ENCODE measurements at places on chromosomes 11 and 22. TPM values are rescaled to one million over a fixed set of nuclear protein-coding genes. Genes with fewer than 3 reads are reported as not detected.

- DNase-seq, result no peak
Observed at GRCh38 chr11:106072804-106073203, 4.3 kb downstream of the KBTBD3 start.

APOBEC3H gene
- total RNA-seq, result not detected

DNA sequence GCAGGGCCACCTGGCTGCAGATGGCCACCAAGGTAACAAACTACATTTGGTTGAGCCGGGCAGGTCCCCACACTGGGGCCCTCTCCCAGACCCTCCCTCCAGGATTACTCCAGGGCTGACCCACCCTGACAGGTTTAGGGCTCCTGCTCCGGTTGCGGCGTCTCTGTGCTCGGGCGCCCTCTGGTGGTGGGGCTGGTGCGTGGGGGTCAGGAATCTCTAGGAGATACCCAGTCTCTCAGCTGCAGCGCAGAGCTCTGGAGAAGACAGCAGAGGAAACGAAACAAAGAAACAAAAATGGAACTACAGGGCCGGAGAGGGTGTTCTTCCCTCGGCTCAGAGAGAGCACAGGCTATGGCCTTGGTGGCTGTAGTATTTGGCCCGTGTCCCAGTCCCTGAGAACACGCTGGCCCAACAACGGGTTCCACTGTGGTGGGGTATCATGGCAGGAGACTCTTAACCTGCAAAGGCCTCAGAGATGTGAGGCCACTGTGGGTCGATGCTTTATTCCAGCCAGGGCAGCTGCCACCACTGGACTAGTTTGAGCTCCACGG is 2.4 kb downstream of the C11orf96 start:
- DNase-seq, result no peak

KDM4E gene
- not detected for total RNA-seq

GRCh38 chr11:10522921-10523320 is 18.1 kb downstream of the RNF141 start:
- no peak for DNase-seq

GRCh38 chr11:45384711-45385241 is 98.6 kb upstream of the SYT13 start:
- no peak for DNase-seq

DNA sequence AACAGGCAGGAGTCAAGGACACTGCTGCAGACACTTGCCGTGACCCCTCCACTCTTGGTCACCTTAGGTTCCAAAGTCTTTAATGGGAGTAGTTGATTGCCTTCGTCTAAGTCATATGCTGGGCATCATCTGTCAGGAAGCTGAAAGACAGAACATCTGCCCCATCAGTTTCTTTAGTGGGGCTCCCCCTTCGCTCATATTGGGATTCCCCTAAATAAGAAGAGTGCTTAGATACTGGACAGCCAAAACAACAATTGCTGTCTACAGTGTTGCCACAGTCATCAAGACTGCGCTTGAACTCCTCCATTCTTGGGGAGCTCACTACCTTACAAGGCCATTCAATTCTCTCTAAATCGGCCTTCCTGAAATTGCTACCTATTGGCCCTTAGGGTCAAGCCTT is 58.5 kb downstream of the UBASH3B start:
- no peak for DNase-seq

DNA sequence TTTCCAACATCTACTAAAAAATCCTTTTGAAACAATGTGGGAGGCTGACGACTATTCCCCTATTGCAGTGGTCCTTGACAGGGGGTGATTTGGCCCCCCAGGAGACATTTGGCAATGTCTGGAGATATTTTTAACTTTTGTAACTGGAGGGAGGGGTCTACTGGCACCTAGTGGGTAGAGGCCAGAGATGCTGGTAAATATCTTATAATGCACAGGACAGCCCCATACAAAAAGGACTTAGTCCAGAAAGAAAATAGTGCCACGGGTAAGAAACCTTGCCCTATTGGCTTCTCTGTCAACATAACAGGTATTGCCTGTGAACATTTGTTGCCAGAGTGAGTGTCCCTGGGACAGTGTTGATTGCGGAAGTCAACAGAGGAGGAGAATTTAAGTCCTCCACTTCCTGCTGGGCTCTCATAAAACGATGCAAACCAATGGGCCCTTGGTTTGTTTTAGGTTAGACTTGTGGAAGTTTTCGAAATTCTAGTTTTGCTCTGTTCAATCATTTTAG is 101.6 kb downstream of the MAML2 start:
- no peak for DNase-seq

- no peak for DNase-seq
Observed at GRCh38 chr11:27464289-27464696, 8.3 kb downstream of the LGR4 start.

- DNase-seq, result no peak
Observed at GRCh38 chr11:61994981-61995380, 27.5 kb upstream of the FTH1 start.

DNA sequence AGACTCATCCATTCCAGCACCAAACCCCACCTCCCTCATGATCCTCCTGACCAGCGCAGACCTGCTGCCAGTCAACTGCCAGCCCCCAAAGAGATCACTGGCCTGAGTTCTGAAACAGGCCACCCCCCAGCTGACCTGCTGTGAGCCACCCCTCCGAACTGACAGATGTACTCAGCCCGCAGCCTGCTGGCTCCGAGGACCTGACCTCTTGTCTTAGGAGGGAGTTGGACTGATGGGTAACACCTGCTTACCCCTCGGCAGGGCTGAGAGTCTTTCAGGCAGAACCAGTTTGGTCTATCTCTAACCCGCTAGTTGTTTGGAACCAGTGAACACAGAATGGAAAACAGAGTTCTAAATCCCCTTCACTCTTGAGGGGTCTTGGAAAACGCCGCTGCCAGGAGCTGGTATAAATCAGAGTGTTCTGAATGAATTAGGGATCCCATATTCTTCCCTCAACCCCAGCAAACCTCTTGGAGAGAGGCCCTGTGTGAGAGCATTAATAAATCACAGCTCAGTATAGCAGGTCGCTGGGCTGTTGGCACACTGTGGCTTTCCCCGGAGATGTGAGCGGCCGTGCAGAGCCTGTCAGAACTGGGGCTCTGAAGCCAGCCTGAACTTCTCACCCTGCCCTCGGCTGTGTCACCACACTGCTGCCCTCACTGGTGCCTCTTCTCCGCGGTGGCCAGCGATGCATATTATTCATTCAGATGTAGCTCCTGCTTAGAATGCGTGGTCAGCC is 165.1 kb upstream of the NCAM1 start:
- DNase-seq, result no peak

DCPS gene
- 15.3 TPM for total RNA-seq

GRCh38 chr11:75365711-75366181 is 14.3 kb upstream of the ARRB1 start:
- DNase-seq, result no peak

GRCh38 chr11:131966667-131967066 is 596.3 kb downstream of the NTM start:
- no peak for DNase-seq

- DNase-seq, result no peak
Observed at GRCh38 chr11:29256580-29256979, 760.2 kb downstream of the KCNA4 start.

PAMR1 gene
- total RNA-seq, result 1.3 TPM

GRCh38 chr11:27296497-27296896 is 66.5 kb downstream of the CCDC34 start:
- DNase-seq, result no peak

SCUBE1 gene
- 4.0 TPM for total RNA-seq

- no peak for DNase-seq
Observed at GRCh38 chr11:30810116-30810515, 224.0 kb upstream of the MPPED2 start.

- DNase-seq, result no peak
Observed at GRCh38 chr11:57477507-57478189, 17.3 kb downstream of the RTN4RL2 start.

ANGPTL5 gene
- total RNA-seq, result 0.29 TPM

GRCh38 chr22:27100789-27101188 is 443.4 kb downstream of the MIAT start:
- DNase-seq, result no peak

MEI1 gene
- total RNA-seq, result 1.3 TPM

ELMOD1 gene
- total RNA-seq, result not detected

DNA sequence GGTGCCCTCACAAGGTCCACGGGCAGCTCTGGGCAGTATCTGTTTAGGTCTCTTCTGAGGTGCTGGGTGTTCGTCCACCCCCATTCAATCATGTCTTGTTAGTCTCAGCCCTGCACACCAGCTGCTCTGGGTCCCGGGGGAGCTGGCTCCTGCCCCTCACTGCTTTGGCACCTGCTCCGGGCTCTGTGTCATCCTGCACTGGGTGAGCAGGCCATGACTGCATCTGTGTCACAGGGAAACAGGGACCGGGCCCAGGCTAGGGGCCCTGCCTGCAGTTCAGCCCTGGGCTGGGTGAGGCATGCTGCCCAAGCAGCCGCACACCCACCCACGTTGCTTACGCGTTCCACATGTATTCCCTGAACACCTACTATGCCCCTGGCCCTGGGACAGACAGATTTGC is 43.9 kb downstream of the ELFN2 start:
- DNase-seq, result no peak

DNA sequence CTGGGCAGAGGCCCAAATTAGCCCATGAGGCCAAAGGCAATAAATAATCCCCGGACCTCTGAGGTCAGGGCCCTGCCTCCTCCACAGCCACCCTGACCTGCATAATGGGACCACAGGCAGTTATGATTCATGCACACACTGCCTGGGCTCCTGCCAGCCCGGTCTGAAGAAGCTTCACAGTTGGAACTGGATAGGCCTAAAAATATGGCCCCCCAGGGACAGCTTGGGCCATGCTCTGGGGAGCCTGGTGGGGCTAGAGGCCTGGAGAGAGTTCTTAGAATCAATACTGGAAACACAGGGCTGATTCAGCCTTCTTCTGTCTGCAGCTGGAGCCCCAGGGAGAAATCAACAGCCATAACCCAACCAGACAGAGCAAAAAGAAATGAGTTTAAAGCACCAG is 112.8 kb upstream of the CADM1 start:
- DNase-seq, result no peak

CDC45 gene
- total RNA-seq, result 3.4 TPM

SYT12 gene
- 0.83 TPM for total RNA-seq

DEFB131B gene
- total RNA-seq, result not detected

MYBPC3 gene
- not detected for total RNA-seq

FAM181B gene
- 0.13 TPM for total RNA-seq

DNA sequence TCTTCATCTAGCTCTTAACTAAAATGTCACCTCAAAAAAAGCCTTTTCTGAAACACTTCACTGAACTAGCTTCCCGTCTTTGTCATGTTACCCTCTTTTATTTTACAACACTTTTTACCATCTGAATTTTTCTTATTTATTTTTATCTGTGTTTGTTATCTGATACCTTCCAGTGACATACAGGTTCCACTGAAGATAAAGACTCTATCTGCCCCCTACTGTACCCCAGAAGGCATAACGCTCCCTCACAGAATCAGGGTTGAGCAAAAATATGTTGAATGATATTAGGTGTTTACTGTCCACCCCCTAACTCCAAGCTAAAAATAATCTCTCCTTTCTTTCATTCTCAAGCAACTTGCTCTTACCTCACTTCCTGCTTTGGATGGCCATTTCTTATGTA is 654.2 kb downstream of the NELL1 start:
- DNase-seq, result no peak

DNA sequence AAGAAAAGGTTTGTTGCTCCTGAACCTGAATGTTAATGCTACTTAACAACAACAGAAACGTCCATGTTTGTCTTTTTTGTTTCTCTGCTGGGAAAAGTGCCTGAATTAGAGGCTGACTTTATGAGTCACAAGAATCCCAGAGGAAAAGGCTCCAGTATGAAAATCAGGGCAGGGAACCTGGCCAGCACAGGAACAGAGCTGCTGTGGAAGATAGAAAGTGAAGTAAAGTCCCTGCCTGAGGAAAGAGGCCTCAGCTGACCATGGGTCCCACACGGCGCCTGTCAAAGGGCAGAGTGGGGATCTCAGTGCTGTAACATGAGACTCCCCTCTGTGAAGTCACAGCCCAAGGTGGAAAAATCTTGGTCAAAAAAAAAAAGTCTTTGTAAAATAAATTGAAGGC is 632.3 kb upstream of the CCDC90B start:
- no peak for DNase-seq

NRGN gene
- total RNA-seq, result 0.83 TPM

DNA sequence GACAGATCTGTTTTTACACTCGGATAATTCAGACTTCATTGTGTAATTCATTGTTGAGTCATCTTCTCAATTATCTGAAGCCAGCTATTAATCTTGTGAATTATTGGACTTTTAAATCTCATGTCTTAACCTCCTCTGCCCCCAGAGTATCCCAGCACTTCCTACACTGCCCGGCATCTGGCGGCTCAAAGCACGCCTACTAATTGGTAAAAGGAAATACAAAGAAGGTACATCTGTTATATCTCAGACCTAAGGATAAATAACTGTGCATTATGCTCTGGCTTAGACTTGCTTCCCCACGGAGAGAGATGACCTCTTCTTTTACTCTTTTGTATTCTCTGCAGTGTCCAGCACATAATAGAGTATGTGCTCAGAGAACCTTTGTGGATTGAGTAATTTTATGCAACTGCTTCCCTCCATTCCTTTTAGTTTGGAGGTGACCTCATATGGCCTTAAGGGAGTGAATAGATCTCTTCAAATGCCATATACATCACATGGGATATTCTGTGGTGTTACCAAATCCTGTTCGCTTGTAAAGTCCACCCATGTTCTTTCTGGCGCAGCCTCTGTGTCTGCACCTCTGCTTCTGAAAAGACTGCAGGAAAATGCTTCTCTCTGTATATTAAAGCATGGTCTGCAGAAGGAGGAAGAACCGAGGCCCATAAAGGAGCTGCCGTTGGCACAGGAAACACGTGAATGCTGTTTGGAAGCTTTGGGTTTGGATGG is 125.6 kb upstream of the SORL1-AS1 start:
- no peak for DNase-seq

GRCh38 chr11:107494055-107494454 is 36.4 kb upstream of the CWF19L2 start:
- DNase-seq, result no peak

GRCh38 chr11:15213471-15214231 is 98.9 kb downstream of the INSC start:
- DNase-seq, result no peak

SH3BP1 gene
- total RNA-seq, result 35.4 TPM

DNA sequence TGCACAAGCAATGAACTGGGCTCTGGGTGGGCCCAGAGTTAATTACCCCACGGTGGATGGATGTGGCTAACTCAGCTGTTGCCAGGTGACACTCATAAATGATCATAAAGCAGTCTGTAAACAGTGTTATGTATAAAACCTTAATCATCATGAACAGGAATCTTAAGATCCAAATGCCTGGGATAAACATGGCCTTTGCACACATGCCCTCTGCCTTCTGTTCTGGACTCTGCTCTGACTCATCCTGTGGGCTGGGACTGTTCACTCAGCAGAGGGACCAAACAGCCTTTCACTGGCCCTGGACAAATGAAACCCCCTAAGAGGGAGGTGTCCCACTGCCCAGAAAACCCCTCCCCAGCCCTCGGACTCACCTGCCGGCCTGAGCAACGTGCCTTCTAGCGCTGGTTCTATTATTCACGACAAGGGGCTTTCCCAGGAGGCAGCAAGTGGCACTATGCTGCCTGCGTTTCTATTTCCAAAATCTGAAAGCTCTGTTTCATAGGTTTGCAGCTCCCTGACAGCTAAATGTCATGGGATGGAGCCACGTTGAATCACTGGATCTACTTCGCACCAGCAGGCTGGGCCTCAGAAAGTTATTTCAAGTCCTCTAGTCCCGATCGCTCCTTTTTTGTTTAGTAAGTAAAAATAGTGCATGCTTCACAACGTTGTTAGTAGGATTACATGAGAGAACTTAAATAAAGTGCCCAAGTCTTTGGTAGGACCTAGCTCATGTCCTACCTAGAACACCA is 53.0 kb downstream of the LARGE1 start:
- DNase-seq, result no peak

- no peak for DNase-seq
Observed at GRCh38 chr11:126943316-126943715, 57.3 kb downstream of the KIRREL3 start.

PGA5 gene
- 0.19 TPM for total RNA-seq

- DNase-seq, result no peak
Observed at GRCh38 chr22:49489821-49490220, 337.9 kb downstream of the BRD1 start.

Measured in esophagus squamous epithelium (tissue), 5 donors.